Activated naive CD4-positive, alpha-beta T cell treated with Interleukin-2 at 50 U/mL for 16 hours (primary cell): ENCODE measurements at places on chromosomes 2 and 18.

DNA sequence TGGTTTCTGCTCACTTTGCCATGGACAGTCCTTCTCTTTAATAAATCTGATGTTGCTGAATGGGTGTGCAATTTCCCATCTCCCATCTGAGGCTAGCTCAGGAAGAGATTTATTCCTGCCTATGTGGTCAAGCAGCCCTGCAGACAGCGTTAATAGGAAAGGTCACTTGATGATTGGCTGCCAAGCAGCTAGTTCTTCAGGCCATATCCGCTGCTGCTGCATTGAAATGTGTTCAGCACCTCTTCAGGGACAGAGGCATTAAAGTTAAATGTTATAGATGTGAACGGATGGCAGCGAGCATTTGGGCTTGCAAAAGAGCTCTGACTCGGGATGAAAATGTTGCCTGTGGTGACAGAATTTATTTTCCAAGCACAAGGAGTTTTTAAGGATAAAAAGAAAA, 474.2 kb downstream of the PIK3C3 start:
- no peak for DNase-seq

DNA sequence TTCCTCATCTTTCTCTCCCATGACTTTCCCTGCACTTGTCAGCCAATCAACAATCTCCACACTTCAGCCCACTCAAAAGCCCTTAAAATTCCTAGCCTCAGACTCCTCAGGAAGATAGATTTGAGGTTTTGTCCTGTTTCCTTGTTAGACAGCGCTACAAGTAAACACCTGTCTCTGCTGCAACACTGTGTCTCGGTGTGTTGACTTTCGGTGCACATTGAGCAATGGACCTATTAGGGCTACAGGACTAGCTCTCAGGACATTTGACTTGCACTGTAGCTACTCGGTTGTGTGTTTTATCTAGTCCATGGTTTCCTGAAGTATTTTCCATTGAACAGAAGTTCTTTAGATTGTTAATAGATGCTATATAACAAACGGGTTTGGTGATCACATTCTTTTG, 140.9 kb upstream of the XPO1 start:
- no peak for DNase-seq

DNA sequence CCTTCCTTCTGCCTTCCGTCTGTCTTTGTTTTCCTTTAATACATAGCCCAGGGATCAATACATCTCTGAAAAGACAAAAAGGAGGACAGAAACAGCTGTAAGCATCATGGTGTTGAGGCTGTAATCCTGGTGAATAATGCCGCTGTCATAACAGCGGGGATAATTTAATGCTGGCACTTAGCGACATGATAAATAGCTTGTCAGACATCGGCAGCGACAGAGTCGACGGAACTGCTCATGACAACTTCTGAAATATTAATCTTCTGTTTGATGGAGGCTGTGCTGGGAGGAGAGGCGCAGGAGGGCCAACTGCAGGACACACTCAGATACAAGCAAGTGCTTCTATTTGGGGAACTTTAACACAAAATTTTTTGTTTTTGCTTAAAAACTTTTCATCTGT, 602.2 kb downstream of the GALR1 start:
- DNase-seq, result no peak

DNA sequence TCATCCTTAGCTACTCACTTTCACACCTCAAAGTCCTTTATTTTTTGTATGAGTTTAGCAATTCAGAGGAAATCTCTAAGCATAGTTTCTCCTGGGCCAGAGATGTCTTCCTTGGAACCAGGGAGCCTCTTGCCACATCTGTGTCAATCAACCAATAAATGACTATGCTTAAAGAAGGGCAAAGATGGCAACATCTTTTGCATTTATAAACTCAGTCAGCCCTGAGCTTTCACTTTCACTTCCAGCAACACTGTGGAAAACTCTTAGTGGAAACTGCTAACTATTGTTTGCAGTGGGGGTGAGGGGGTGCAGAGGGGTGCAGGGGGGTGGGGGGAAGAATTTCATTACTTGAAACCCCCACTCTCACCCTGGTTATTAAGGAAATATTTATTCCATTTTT, 3.4 kb downstream of the ACVR1C start:
- DNase-seq, result no peak

DNA sequence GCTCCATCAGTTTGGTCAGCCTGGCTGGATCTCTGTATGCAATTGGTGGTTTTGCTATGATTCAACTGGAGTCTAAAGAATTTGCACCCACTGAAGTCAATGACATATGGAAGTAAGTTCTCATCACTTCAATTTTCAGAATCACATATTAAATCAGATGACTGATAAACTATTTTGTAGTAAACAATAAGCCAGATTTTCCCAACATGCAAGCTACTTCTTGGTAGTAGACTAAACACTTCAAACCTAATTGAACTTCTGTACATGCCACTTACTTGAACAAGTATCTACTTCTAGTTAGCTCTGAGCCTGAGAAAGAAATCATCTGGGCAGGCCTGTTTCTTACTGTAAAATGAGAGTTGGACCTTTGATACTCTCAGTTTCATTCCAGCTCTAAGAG, 11.4 kb downstream of the KLHL41 start:
- no peak for DNase-seq

GRCh38 chr2:234849678-234850077, 102.1 kb upstream of the SH3BP4 start:
- DNase-seq, result no peak

DNA sequence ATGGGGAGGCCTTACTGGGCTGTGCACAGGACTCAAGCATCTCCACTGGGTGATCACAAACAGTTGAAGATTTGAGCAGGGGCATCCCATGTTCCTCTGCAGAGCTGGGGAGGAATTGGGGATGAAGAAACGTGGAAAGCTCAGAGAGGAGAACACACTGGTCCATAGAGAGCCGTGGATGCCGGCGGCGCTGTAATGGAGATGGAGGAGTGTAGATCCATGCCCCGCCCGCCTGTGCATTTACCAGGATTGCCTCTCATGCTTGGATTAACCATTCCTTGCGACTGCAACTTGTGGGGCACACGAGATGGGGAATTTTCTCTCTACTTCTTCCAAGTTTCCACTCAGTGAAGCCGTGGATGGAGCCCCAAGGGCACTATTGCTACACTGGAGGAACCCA, 115.9 kb downstream of the NCK2 start:
- DNase-seq, result no peak

DNA sequence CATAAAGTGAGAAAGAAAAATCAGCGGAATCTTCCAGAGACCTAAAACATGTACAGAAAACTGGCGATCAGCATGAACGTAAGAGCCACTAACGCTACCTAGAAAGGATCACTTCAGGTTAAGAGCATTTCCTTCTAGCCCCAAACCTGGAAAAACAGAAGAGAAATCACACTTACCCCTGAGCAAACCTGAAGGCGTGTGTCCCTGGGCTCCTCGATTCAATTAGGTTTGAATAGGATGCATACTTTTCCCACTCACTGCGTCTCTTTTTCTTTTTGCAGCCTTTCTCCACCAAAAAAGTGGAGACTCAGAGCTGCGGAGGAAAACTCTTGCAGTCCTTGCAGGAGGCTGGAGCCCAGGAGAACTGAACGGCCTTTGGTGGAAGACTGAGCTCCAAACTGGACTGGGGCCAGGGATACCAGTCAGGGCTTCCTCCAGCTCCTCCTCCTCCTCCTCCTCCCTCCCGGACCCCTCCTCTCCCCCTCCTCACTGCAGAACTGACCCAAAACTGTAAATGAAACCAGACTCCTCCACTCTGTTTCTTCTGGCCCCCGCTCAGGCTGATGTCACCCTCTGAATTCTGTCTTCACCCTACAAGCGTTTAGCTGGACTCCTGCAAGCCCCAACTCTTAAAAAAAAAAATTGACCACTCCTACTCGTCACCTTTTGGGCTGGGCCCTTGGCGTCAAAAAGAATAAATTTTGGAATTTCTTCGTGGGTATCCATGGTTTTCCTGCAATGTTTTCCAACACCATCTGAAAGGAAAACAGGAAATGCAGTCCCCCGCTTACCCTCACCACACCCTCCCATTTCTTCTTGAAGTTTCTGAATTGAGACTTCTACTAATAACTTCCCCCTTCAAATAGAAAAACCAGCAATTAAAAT, at the start of gene COL6A3:
Gene COL6A3, minus strand, starts transcription at position 388 of the 885 bp plus-strand sequence. CDS start 17,347 bp downstream, outside the sequence.
- no peak for DNase-seq

- no peak for DNase-seq
These were observed 73.0 kb upstream of the YWHAQ start for GRCh38 chr2:9703701-9704221.

- DNase-seq, result no peak
These were observed 350.6 kb upstream of the VRK2 start for GRCh38 chr2:57696016-57696415.

DNA sequence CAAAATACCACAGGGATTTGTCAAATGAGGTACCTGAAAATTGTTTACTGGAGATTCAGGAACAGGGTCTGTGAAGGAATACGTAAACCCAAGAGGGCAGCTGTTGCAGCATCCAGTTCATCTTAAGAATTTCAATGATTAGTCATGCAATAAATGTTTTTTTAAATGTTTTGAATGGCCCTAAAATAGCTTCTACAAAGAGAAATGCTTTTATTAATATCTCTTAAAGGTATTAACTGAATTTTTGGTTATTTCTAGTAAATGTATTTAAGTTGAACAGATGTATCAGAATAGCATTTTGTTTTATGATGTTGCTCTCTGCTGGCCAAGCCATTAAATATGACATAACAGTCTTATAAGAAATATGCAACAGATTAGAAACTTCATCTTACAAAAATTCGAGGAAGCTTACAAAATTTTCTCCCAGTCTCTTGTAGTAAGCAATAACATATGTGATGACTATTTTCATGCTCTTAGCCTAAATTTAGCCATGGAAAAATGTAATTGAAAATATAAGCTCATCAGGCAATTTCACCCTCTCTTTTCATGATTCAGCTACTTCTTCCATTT, 863.9 kb downstream of the SUCLG1 start:
- no peak for DNase-seq

- DNase-seq, result no peak
These were observed 16.5 kb downstream of the DYNC1I2 start for GRCh38 chr2:171703574-171704347.

GRCh38 chr18:45686891-45687611, 36.9 kb upstream of the SLC14A1 start:
- peak; percentile 40 for DNase-seq

- no peak for DNase-seq
These were observed 138.0 kb downstream of the RHBDD1 start for GRCh38 chr2:226973816-226974215.

GRCh38 chr2:213216461-213216860, 65.0 kb upstream of the IKZF2 start:
- DNase-seq, result no peak

- DNase-seq, result no peak
These were observed 55.1 kb upstream of the MAP4K3 start for GRCh38 chr2:39492095-39492590.

- no peak for DNase-seq
These were observed 1202.8 kb upstream of the ACVR2A start for GRCh38 chr2:146642066-146642465.

GRCh38 chr2:76009484-76009883, 298.8 kb upstream of the GCFC2 start:
- no peak for DNase-seq

GRCh38 chr2:8244639-8245038, 437.2 kb upstream of the ID2 start:
- DNase-seq, result no peak
